Breast epithelium (tissue), 4 donors: ENCODE measurements at places on chromosomes 6 and 20. TPM values are rescaled to one million over a fixed set of nuclear protein-coding genes. Genes with fewer than 3 reads are reported as not detected.

GRCh38 chr6:36245572-36246061 lies 24.2 kb upstream of the PNPLA1 start:
- DNase-seq = no peak

- DNase-seq = no peak
These were observed 201.0 kb upstream of the CEP162 start for GRCh38 chr6:84428300-84428907.

DNA sequence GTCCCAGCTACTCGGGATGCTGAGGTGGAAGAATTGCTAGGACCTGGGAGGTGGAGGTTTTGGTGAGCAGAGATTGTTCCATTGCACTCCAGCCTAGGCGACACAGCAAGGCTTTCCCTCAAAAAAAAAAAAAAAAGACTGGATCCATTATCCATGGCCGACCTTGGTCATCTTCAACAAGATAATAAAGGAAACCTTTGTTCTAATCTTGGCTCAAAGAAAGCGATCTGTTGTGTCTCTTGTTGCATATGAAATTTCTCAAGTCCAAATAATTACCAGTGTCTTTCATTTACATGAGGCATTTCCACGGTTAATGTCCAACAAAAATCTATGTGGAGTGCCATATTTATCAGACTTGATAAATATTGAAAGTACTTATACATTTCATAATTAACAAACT lies 23.7 kb upstream of the KIF16B start:
- no peak for DNase-seq

DNA sequence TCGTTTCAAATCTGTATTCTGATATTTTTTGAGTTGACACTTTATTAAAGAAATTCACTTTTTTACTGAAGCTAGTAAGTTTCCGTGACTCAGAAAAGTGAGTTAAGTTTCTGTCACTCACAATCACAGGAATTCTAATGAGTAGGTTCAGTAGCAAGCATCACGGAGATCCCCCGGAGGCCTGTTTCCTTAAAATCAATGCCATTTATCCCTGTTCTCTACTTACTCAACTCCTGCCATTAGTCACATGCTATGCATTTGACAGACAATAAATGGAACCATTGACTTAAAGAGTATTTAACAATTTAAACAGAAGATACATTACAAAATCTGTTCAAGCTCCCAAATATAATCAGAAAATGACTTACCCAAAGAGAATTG lies 9.1 kb downstream of the SLC18B1 start:
- no peak for DNase-seq

GRCh38 chr6:139728876-139729427 lies 354.5 kb upstream of the CITED2 start:
- DNase-seq = no peak

- no peak for DNase-seq
These were observed 145.3 kb upstream of the TENT5A start for GRCh38 chr6:81897793-81898192.

DNA sequence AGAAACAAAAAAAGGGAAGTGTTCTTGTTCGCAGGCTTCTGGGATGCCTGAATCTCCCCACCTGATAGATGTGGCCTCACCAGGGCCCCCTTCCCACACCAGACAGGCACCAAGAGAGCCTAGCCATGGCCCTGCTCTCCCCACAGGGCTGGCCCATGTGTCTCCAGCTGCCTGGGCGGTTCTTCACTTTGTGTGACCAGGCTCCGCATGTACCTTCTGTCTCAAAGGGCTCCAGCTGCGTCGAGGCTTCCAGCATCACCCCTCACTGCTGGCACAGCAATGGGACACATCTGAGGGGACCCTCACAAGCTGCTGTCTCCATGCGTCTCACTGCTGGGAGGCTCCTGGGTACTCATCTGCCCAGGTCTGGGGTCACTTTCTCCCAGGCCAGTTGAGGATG lies 362.9 kb downstream of the ZFAND3 start:
- DNase-seq = no peak

DNA sequence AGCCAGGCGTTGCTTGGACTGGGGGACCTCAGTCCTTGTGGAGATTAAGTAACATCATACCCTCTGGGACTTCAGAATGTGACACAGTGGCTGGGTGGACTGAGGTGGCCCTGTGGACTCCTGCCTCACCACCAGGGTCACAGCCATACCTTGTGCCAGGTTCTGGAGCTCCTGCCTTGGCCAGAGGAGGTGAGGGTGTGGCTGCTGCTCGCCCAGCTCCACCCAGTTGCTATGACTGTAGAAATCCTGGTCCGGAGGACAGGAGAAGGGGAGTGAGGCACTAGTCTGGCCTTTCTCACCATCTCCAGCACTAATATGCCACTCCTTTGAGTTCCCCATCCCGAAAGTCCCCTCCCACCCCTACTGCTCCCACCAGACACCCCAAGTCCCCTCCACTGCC lies 1.9 kb downstream of the VWA7 start:
- no peak for DNase-seq

DNA sequence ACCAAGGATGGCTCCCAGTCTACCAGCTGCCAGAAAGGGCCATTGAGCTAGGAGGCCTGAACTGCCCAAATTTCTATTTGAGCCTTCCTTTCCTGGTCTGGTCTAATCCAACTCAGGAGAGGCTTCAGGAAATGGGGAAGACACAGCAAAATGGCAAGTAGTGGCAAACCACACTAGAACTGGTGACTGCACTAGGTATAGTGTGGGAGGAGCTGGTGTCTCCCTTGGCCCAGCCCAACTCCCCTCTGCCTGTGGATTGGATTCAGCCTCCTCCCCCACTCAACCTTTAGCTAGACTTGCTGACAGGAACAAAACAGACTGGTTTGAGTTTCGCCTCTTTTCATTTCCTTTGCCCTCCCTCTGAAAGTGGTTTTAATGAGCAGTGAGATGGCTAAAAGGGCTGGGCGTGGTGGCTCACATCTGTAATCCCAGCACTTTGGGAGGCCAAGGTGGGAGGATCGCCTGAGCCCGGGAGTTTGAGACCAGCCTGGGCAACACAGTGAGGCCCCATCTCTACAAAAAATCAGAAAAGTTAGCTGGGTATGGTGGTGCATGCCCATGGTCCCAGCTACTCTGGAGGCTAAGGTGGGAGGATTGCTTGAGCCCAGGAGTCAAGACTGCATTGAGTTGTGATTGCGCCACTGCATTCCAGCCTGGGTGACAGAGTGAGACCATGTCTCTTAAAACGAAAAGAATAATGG lies 17.5 kb downstream of the MRPS18A start:
- DNase-seq = no peak

- DNase-seq = no peak
These were observed 47.9 kb downstream of the KCNK5 start for GRCh38 chr6:39181333-39181732.

GRCh38 chr20:12175538-12175937 lies 257.8 kb downstream of the BTBD3 start:
- no peak for DNase-seq

DNA sequence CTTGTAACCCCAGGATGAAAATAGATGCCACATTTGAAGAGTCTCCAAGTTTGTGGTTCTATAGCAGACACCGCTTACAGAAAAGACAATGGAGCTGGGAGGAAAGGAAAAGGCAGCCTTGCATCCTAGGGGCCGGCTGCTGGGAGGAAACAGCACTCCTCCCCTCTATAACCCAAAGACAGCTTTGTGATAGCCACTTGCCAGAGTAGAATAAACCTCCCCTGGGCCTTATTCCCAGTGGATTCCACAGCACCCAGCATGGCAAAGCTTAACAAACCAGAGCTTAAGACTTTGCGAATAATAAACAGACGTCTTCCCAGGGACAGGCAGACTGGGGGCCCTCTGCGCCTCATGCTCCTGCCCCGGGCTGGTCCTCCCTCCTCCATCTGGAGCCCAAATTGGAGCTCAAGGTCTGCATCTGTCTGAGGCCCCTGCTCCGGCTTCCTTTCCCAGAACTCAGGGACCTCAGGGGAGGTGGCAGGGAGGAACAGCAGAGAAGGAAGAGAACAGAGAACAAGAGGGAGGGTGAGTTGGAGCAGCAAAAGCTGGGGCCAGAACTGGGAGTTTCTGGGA lies 8.8 kb upstream of the TAF8 start:
- no peak for DNase-seq

DNA sequence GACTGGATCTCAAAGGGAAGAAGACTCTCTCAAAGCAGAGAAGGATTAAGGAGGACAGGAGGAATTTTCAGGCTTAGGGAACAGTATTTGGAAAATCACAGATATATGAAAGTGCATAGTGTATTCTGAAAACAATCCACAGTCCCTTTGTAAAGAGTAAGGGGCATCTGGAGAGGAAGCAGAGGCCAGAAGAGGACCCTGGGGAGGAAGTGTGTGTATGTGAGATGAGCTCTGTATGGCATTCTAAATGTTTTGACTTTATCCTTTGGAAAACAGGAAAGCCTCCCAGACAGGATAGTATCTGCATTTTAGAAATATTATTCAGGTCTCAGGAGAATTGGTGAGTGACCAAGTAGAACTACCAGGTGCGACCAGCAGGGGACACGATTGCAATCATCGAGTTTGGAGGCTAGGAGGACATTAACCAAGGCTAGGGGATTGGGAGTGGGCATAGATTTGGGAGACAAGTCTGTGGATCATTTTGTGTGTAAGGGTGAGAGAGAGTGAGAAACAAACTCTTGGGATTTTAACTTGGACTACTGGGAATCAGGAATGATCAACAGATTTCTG lies 38.3 kb upstream of the FAM184A start:
- DNase-seq = no peak

DNA sequence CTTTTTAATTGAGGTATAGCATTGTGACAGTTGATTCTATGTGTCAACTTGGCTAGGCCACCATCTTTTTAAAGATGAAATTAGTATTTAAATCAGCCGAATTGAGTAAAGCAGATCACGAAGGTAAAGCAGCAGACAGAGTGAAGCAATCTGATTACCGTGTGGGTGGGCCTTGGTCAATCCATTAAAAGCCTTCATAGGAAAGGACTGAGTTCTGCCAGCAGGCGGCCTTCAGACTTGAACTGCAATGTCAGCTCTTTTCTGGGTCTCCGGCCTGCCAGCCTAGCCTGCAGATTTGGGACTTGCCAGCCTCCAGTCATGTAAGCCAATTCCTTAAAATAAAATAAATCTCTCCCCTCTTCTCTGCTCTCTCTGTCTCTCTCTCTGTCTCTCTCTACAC lies 22.4 kb upstream of the TGM2 start:
- no peak for DNase-seq

- DNase-seq = no peak
These were observed 6.1 kb downstream of the KLHL31 start for GRCh38 chr6:53659458-53659857.

GRCh38 chr6:149779644-149779963 lies 30.1 kb downstream of the PCMT1 start:
- DNase-seq = no peak

GRCh38 chr20:50339466-50339901 lies 148.9 kb downstream of the CEBPB start:
- no peak for DNase-seq

DNA sequence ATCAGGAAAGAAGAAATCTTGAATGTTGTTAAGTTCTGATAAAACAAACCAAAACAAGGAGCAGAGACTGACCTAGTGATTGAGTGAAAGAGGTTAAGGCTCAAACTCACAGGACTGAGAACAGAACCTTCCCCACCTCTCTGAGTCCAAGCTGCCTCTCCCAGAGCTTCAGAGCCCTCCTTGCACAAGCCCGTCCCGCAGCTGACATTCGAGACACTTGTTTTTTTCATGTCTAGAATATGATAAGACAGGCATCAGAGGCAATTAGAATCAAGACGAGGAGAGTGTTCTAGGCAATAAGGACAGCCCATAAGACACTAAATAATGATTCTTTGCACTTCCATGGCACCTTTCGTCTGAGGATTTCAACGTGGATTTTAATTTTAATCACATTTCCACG lies 140.6 kb downstream of the PXDC1 start:
- peak; percentile 35 for DNase-seq

DNA sequence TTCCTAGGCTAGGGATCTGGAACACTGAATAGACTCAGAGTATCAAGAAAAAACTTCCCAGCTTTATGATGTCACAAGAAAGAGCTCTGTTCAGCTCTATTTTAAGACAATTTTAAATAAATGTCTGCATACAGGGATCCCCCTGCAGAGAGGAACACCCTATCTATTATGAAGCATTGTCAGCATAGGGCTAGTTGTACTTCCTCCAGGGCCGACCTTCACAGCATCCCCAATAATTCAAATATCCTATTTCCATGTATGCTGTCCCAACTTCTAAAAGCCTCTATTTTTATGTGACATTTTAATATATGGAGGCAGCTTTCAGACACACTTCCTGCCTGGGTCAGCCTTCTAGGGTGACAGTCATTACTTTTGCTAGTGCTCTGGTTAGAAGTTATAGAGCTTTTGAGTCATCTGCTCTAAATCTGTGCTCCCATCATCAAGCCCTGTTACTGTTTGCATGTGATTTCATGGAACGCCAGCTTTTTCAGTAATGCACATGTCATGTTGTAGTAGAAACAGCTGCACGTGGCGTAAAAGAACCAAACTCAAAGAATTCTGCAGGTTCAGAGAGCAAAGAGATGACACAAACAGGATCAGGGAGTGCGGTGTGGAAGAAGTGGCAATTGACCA lies 189.2 kb downstream of the ADGB start:
- DNase-seq = no peak

DNA sequence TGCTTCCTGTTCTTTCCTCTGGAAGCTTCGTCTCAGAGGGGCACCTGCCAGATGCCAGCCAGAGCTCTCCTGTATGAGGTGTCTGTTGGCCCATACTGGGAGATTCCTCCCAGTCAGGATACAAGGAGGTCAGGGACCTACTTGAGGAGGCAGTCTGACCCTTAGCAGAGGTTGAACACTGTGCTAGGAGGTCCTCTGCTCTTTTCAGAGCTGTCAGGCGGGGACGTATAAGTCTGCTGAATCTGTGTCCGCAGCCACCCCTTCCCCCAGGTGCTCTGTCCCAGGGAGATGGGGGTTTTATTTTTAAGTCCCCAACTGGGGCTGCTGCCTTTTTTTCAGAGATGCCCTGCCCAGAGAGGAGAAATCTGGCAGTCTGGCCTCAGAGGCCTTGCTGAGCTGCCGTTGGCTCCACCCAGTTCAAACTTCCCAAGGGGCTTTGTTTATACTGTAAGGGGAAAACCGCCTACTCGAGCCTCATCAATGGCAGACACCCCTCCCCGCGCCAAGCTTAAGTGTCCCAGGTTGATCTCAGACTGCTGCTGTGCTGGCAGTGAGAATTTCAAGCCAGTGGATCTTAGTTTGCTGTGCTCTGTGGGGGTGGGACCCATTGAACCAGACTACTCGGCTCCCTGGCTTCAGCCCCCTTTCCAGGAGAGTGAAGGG lies 326.7 kb downstream of the BCKDHB start:
- DNase-seq = no peak

DNA sequence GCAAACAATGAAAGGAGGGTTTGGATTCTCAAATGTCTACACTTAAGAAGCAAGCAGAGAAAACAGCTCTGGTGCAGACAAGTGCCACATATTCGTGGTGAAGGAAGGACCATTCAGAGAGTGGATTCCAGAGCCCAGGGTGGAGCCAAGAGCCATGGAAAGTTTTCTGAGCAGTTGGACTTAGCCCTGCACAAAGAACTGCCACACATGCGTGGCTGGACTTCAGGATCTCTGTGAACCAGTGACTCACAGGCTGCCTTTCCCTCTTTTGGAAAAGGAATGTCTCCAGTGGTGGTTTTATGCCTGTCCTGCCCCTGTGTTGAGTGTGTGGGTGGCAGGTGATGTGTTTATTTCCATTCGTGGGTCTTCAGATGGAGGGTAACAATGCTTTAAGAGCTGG lies 489.5 kb downstream of the CDH26 start:
- DNase-seq = no peak

NFATC2 gene
- total RNA-seq = 11.9 TPM

TRIM26 gene
- total RNA-seq = 66.2 TPM

KCNK16 gene
- total RNA-seq = not detected

XKR7 gene
- total RNA-seq = not detected

UBE3D gene
- total RNA-seq = 8.8 TPM

SOX18 gene
- total RNA-seq = 3.2 TPM

PPP1R14C gene
- 5.6 TPM for total RNA-seq

NR2E1 gene
- not detected for total RNA-seq

ENPP3 gene
- 0.98 TPM for total RNA-seq
